Activated CD4-positive, alpha-beta T cell treated with anti-CD3 and anti-CD28 coated beads, Interleukin-2, amount 10 ng/mL, durations not matched to agents 7 days and 5 days (primary cell): ENCODE measurements at places on chromosomes 1 and 21. TPM values are rescaled to one million over a fixed set of nuclear protein-coding genes. Genes with fewer than 3 reads are reported as not detected.

Gene REN
- not detected for total RNA-seq

Gene HSD3B1
- total RNA-seq, result not detected

Gene CFHR5
- not detected for total RNA-seq

Gene ECE1
- total RNA-seq, result 101 TPM

Gene HES3
- not detected for total RNA-seq

Gene AGO3
- total RNA-seq, result 28.7 TPM

Gene GABRD
- not detected for total RNA-seq

Gene RGL1
- total RNA-seq, result 2.6 TPM

DNA sequence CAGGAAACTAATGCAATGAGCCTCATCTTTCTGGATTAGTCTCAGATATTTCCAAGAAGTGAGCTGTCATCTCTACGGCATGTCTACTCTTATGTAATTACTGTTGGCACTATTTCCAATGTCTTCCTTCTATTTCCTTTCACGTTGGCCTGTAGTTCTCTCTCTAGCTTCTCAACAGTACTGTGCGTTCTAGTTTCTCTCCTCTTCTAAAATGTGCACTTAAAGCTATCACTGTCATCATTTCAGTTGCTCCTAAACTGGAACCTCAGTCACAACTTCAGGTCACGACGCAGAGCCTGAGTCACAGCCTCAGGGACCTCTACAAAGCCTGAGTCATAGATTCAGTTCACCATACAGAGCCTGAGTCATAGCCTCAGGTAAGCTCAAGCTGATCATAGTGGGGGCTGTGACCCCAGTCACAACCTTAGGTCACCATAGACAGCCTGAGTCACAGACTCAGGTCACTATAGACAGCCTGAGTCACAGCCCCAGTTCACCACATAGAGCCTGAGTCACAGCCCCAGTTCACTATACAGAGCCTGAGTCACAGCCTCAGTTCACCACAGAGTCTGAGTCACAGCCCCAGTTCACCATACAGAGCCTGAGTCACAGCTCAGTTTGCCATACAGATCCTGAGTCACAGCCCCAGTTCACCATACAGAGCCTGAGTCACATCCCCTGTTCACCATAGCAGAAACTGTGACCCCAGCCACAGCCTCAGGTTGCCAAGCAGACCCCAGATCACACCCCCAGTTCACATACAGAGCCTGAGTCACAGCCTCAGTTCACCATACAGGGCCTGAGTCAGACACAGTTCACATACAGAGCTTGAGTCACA lies 13.0 kb downstream of the WNT9A start:
- peaks cover 4% of the 10 kb centered on the region for H3K27me3 ChIP-seq
- DNase-seq, result peak; percentile 22
- no peak overlapping the region for H3K27ac ChIP-seq
- H3K36me3 ChIP-seq, result peaks cover 2% of the 10 kb centered on the region
- H3K4me1 ChIP-seq, result peaks cover 9% of the 10 kb centered on the region
- no peak overlapping the region for H3K4me3 ChIP-seq

DNA sequence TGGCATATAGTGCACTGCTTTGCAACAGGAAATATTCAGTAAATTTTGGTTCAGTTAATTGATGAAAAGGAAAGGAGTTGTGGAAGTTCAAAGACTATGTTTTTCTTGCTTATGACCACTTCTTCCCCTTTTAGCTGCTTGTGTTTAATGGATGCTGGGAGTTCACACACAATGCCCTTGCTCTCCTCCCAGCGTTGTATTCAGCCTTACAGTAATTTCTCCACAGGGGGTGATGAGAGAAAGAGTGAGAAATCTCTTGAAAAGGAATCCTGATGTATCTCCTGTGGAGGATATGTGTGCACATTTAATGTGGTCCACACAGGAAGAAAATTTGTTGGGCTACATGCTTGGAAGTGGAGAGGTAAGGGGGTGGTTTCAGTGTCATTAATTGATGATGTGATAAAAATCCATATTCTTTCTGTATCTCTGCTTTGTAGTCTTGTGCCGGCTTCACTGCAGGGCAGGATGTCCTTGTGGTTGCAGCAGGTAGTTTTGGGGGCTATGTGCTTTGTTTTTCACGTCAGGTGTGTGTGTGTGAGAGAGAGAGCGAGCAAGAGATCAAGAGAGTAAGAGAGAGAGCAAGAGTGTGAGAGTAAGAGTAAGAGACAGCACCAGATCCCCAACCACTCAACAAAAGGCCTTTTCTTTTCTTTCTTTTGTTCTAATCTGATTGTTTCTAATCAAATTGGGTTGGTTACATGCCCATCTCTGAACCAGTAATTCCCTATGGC lies 204.4 kb downstream of the RWDD3 start:
- no peaks in the 10 kb centered on the region for H3K4me1 ChIP-seq
- no peak overlapping the region for H3K4me3 ChIP-seq
- no peak overlapping the region for H3K27ac ChIP-seq
- no peak for DNase-seq
- H3K27me3 ChIP-seq, result no peaks in the 10 kb centered on the region

- no peak overlapping the region for H3K27ac ChIP-seq
- H3K36me3 ChIP-seq, result no peaks in the 10 kb centered on the region
- no peak overlapping the region for H3K4me3 ChIP-seq
- no peaks in the 10 kb centered on the region for H3K4me1 ChIP-seq
Measured at GRCh38 chr1:33410091-33410701, 20.7 kb downstream of the PHC2 start.

DNA sequence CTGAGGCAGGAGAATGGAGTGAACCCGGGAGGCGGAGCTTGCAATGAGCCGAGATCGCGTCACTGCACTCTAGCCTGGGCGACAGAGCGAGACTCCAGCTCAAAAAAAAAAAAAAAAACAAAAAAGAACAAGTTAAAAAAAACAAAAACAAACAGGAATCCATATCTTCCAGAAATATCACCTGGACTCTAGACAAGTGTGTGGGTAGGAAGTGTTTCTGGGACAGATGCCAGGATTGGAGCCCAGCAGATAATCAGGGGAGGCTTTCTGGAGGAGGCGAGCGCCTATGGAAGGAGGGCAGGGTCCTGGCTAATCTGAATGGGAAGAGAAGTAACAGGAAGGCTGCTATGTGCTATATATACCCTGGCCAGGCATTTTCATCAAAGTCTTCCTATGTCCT lies 43.6 kb upstream of the SYNC start:
- H3K27me3 ChIP-seq, result peaks cover 29% of the 10 kb centered on the region
- no peak for DNase-seq
- no peak overlapping the region for H3K27ac ChIP-seq
- H3K36me3 ChIP-seq, result no peaks in the 10 kb centered on the region

GRCh38 chr1:21814241-21814918 lies 2.3 kb downstream of the LDLRAD2 start:
- H3K27ac ChIP-seq, result no peak overlapping the region
- H3K4me3 ChIP-seq, result peak overlapping the region; percentile 38
- H3K27me3 ChIP-seq, result peaks cover 18% of the 10 kb centered on the region
- H3K4me1 ChIP-seq, result peaks cover 8% of the 10 kb centered on the region
- DNase-seq, result peak; percentile 9
- H3K36me3 ChIP-seq, result no peaks in the 10 kb centered on the region

GRCh38 chr21:21045518-21045917 lies 47.3 kb downstream of the NCAM2 start:
- no peak overlapping the region for H3K4me3 ChIP-seq
- no peaks in the 10 kb centered on the region for H3K4me1 ChIP-seq
- H3K27me3 ChIP-seq, result no peaks in the 10 kb centered on the region
- no peak overlapping the region for H3K27ac ChIP-seq

DNA sequence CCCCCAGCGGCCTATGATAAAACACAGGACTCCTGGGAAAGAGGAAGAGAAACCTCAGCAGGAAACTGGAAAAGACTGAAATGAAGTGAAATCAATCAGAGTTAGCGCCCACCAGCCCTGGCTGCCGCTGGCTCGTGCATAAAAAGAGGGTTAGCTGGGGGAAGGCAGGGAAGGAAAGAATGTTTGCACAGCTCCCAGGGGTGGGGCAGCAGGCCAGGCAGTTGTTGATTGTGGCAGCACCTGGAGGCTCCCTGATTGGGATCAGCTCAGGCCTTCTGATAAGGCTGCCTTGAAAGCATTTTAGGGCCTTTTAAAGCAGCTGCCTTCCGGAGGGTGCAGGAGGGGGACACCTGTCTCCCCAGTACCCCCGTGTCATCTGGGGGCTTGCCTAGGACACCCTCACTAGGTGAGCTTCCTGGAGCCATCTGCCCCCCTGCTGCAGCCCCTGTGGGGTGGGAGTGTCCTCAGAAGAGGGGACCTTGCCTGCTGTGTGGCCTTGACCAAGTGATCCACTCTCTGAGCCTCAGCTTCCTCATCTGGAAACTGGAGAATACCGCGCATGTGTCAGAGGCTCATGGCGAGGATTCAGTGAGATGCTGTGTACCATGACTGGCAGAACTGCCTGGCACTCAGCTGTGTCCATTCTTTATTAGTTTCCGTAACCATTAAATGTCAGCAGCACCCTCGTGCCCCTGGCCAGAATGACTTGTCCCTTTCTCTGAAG lies 6.6 kb downstream of the EPHB2 start:
- DNase-seq, result no peak
- H3K27ac ChIP-seq, result no peak overlapping the region
- no peaks in the 10 kb centered on the region for H3K36me3 ChIP-seq
- no peak overlapping the region for H3K4me3 ChIP-seq
- peaks cover 27% of the 10 kb centered on the region for H3K27me3 ChIP-seq
- peaks cover 1% of the 10 kb centered on the region for H3K4me1 ChIP-seq

DNA sequence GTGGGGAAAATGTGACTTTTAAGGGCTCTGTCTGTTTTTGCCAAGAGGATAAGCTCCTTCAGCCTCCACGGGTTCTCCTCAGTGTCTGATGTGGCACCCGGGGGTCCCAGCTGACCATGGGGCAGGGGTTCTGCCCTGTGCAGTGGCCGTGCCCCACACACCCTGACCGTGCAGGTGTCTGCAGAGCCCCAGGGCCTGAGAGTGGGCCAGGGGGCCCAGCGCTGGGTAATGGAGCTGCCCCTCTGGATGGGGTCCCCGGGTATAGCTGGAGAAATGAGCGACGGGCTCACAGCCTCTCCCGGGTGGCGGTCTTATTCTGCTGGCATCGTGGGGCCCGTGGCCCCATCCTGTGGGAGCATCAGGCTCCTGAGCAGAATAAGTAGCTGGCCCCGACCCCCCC lies 2.9 kb upstream of the PFKL start:
- no peak overlapping the region for H3K4me3 ChIP-seq
- H3K27ac ChIP-seq, result peak overlapping the region; percentile 60
- DNase-seq, result no peak
- H3K36me3 ChIP-seq, result peaks cover 2% of the 10 kb centered on the region
- H3K27me3 ChIP-seq, result no peaks in the 10 kb centered on the region

GRCh38 chr21:28193189-28193588 lies 799.5 kb downstream of the LTN1 start:
- H3K27ac ChIP-seq, result no peak overlapping the region
- DNase-seq, result no peak
